ENCODE measurements at places on chromosomes 13 and 19.

GRCh38 chr19:17159466-17160393 is 55.4 kb upstream of the USE1 start:
- DNase-seq: no peak

DNA sequence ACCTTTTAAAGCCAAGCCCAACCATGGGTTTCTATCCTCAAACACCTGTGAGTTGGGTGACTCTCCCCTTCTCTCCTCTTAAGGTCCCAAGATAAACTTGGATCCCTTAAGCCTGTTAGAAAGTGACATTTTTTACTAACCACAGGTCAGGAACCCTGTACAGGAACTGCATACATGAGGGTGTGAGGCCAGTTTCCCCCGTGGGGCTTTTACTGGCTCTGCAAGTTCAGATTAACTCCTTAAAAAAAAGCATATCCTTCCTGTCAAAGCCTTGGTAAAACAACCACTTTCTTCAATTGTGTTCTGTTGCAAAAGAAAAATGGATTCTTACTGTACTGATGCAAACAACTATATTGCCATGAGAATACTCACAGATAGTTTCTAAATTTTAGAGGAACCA is 2638.7 kb upstream of the PCDH20 start:
- no peak for DNase-seq

DNA sequence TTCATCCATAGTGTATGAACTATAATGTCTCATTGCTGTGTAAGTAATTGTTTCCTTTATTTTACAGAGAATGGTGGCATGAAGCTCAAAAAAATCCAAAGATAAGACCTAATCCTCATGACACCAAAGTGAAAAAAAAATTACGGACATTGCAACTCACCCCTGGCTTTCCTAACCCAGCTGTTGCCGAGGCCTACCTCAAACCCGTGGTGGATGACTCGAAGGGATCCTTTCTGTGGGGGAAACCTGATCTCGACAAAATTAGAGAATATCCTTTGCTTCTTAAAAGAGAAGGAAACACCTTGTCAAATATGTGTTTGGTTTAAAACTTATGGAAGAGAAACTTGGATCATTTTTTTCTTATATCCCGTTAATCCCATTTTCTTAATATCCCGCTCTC is 26.3 kb downstream of the ERCC5 start:
- DNase-seq: no peak

GRCh38 chr13:95722241-95722640 is 45.3 kb downstream of the DNAJC3 start:
- DNase-seq: no peak

DNA sequence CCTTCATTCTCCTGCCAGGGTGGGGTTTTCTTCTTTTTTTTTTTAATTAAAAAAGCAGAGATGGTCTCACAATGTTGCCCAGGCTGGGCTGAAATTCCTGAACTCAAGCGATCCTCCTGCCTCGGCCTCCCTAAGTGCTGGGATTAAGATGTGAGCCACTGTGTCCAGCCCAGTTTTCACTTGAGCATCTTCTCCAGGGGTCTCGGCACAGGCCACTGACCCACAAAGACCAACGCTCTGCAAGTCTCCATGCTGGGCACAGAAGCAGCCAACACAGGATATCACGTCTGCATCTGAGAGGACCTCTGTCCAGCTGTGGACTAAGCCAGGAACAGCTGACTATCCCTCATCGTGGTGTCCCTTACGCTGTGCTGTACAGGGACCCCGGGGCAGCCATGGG is 9.5 kb upstream of the TMEM86B start:
- DNase-seq: no peak

GRCh38 chr19:18995804-18996241 is 37.5 kb downstream of the SUGP2 start:
- peak; percentile 63 for DNase-seq

DNA sequence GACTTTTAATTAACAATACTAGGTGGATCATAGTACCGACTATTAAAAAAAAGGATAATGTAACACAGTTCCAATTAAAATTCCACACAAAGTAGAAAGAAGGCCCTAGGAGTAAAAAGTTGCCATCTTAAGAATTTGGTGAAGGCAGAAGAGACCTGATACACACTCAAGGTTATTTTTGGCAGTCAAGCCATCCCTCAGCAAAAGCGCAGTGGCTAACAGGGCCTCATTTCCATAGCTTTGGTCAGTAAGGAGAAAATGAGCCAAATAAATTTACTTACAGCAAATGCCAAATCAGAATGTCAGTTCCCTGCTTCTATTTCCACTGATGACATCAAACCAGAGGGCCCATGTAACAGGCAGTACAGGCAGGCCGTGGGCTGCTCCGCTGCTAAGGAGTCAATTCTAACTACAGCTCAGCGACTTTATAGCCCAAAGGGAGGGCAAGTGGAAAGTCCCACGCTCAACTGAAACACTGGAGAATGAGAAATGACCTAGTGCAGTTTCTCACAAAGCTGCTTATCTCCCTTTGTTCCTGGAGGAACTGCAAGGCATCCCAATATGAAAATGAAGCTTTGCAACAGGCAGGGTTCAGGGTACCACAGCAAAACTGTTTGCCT is 6.3 kb downstream of the ARGLU1 start:
- no peak for DNase-seq

- no peak for DNase-seq
Observed at GRCh38 chr13:45362939-45363338, 22.0 kb upstream of the TPT1 start.

- DNase-seq: no peak
Observed at GRCh38 chr13:66503890-66504289, 726.2 kb downstream of the PCDH9 start.
